ENCODE measurements at places on chromosomes 4 and X.

DNA sequence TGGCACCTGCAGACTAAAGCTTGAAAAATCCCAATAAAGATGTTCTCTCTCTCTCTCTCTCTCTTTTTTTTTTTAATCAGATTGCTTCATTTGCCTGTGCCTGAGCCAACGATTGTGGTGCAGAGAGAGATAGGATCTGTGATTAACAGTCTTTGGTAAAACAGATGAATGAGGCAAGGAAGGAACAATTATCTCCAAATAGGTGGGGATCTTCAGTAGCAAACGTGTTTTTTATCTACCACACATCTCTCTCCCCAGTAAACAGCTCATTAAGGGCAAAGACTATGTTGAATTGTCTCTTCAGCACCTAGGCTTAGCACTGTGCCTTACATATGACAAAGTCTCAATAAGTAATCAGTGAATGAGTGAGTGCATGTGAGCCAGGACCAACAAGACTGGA lies 96.3 kb downstream of the SMIM20 start:
- DNase-seq, result no peak

DNA sequence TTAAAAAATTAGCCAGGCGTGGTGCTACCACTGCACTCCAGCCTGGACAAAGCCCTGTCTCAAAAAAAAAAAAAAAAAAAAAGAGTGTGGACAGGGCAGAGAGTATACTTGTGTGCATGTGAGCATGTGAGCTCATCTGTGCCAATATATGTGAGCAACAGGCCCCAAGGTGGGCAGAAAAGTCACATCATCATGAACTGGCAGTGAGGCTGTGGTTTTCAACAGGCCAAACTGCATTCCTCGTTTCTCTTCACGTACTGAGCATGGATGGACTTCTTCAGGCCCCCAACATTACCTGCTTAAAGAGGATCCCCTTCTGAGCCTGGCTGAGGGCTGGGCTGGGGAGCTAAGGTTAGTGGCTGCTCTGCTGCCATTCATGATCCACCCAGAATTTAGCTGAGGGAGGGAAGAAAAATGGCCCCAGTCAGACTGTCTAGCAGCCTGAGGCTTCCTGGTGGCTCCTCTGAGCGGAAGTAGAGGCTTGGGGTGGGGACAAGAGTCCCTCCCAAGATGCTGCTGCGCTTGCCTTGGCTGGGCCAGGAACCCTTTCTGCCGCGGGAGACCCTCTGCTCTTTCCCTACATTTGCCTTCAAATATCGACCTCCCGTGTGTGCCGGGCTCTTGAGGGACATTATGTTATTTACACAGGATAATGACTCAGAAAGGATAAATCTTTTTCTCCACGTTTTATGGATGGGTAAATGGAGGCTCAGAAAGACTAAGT lies 55.0 kb downstream of the DIPK2B start:
- no peak for DNase-seq

DNA sequence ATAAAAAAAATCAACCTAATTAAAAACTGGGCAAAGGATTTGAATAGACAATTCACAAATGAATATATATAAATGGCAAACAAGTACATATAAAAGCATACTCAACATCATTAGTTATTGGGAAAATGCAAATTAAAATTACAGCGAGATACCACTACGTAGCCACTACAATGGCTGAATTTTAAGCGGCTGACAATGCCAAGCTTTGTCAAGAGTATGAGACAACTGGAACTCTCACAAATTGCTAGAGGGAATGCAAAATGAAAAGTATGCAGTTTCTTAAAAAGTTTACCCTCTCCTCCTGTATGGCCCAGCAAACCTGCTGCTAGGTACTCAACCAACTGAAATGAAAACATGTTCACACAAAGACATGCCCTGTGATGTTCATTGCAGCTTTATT lies 34.8 kb downstream of the ZFP42 start:
- no peak for DNase-seq

GRCh38 chrX:119482041-119482440 lies 13.8 kb downstream of the SLC25A5 start:
- DNase-seq, result no peak

- no peak for DNase-seq
These were observed 278.5 kb upstream of the UGT8 start for GRCh38 chr4:114320126-114320525.

DNA sequence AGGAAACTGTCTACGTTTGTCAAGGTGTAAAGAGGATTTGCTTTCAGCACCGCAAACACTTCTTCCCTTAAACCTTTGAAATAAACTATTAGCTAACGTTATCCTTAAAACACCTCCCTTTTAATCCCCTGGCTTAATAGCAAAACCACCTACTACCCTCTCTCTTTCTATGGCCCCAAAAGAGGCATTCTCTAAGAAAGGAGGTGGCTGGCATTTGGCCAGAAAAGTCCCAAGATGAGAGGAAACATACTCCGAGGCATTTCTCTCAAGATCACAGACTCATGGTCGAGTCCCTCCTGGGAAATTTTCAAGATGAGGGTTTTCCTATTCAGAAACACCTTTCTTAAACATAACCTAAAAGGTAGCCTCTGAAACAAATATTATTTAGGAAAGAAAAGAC lies 60.6 kb upstream of the VCX3B start:
- no peak for DNase-seq

DNA sequence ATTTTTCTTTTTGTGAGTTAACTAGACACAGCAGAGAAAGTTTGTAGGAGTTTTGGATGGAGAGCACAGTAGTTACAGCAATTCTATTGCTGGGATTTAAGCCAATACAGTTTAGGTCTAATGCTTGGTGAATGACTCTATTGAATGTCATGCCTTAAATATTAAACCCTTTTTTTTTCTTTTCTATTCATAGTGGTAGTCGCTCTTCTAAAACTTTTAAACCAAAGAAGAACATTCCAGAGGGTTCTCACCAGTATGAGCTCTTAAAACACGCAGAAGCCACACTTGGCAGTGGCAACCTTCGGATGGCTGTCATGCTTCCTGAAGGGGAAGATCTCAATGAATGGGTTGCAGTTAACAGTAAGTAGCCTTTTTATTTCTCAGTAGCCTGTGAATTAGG lies 34.8 kb upstream of the DCK start:
- DNase-seq, result no peak

DNA sequence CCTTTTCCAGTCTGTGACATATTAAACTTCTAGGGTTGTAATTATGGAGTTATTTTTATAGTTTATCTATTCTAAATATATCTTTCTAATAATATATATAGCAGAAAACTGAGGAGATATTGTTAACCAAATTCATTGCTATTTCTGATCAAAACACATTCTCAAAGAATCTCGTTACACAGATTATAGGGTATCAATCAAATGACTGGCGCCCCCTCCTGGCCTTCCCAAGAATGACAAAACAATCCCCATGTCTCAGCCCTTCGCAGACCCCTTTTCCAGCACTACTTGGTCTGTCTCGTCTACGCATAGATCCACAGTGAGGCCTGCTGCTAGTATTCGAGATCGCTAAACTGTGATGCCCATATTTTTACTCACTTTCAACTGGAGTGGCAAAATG lies 209.3 kb downstream of the GPC3 start:
- peak; percentile 3 for DNase-seq

- DNase-seq, result no peak
These were observed 495.4 kb downstream of the PACRGL start for GRCh38 chr4:21195682-21196081.

- peak; percentile 8 for DNase-seq
These were observed 6.2 kb upstream of the SETD7 start for GRCh38 chr4:139562067-139562684.

DNA sequence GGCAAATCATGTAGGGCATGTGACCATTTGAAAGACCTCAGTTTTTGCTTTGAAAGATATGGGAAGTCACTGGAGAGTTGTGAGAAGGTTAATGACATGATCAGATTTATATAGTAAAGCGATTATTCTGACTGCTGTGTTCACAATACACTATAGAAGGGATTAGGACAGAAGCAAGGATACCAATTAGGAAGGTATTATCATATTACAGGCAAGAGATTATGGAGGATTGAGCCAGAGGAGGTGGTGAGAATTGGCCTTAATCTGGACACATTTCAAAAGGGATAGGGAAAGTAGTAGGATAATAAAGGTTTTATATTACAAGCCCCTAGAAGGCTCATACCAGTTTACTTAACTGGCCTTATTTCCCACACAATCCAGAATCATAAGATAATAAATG lies 124.9 kb upstream of the POF1B start:
- no peak for DNase-seq

DNA sequence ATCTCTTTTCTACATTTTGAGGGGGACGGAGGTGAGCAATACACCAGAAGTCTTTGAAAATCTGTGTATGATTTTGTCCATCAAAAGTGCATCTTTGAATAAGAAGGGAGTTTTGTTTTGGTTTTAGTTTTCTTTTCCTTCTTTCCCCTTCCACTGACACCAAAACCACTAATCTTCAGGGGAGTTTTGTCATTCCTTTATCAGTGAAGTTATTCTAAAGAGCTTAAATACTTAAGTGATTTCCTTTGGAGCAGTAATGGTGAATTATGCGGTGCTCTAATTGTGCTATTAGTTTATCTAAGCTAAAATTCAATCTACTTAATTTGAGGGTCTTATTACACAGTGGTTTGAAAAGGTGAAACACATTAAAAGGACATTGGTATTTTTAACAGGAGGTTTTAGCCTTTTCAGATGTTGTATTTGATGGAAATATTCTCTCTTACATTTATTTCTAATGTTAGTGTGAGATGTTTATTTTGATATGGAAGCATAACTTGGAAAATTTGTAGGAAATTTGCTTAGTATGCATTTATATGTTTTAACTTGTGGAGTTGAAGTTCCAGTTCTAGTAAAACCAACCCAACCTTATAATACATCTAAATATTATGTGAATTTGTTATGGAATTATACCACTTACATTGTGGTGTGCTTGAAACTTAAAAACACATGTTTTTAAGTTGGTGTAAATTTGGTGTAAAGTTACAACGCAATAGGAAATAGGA lies 124.9 kb downstream of the PCDH7 start:
- DNase-seq, result no peak

DNA sequence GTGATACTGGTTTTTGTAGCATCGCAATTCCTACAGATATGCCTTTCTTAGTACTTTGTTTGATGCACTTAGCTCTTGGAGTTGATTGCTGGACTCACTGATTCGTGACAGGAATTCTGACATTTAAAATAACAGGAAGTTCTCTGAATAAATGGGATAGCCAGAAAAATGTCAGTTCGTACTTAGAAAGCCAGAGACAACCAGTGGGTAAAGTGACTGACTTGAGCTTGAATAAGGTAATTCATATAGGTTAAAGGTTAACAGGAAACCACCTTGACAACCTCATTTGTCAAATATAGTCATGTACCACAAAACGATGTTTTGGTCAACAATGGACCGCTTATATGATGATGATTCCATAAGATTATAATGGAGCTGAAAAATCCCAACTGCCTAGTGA lies 181.4 kb downstream of the RPA4 start:
- DNase-seq, result no peak

GRCh38 chr4:101307899-101308298 lies 39.4 kb downstream of the PPP3CA start:
- DNase-seq, result no peak

DNA sequence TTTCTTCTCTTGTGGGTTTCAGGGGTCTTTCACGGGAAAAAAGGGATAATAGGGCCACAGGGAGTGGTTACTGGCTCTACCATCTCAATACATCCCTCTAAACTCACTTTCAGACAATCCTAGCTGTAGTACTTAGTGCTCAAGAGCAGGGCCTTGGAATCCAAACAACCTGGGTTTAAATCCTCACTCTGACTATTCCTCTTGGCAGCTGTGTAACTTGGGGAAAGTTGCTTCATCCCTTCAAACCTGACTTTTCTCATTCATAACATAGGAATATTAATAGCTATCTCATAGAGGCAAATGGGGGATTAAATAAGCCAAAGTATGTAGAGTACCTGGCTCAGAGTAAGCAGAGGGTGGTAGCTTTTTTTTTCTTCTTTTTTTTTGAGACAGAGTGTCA lies 32.4 kb downstream of the CCNG2 start:
- DNase-seq, result no peak

- no peak for DNase-seq
These were observed 62.7 kb downstream of the FGFBP1 start for GRCh38 chr4:15875663-15876460.

DNA sequence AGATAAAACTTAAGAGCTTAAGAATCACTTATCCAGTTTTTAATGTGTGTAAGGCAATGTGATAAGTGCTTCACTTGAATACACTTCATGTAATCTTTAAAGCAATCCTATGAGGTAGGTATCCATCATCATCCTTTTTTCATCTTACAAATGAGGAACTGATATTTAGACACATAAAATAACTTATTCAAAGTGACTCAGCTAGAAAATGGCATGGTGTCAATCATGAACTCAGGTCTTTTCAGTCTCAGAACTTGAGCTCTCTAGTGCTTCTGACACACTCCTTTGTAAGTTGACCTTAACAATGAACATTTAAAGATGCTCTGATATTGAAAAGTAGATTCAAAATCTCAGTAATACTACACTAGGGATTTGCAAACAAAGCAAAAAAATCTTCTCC lies 224.8 kb upstream of the TEX13C start:
- no peak for DNase-seq

- DNase-seq, result no peak
These were observed 92.1 kb downstream of the KLHL13 start for GRCh38 chrX:118024482-118024881.

DNA sequence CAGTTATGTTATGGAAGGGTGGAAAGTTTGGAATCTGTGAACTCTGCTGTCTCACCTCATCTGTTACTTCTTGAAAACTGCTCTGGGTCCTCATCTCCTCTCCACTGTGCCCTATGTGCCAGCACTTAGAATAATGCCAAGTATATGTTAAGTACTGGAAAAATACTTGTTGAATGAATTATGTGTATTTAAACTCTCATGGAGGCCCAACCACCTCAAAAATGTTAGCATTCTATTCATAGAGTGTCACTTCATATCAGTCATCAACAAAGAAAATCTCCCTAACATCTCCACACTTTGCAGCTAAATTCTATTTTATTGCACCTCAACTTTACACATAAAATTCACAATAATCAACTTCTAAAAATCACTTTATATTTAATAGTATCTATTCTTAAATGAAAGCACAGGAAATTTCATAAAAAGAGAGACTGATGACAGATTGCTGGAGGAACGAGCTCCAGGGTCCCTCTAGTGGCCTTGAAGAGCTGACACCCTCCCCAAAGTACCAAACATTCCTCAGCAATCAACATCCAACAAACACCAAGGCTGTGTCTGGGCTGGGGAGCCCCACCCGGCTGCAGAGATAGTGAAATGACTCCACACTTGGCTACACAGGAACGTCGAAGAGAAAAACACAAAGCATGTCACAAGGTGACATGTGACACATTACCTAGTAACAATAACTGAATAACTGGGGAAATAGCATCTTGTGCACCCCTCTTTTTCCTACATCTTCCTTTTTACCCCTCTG lies 45.8 kb downstream of the SLC39A8 start:
- peak; percentile 8 for DNase-seq

GRCh38 chr4:121582296-121582695 lies 114.5 kb downstream of the ANXA5 start:
- DNase-seq, result no peak

GRCh38 chr4:94927696-94928095 lies 169.9 kb downstream of the BMPR1B start:
- DNase-seq, result no peak

- DNase-seq, result no peak
These were observed 101.9 kb downstream of the IGSF1 start for GRCh38 chrX:131187206-131187605.

Data from T-helper 1 cell (primary cell).